NB4 (cell line): ENCODE measurements at places on chromosomes 1 and 21.

- DNase-seq: peak; percentile 71
Observed at GRCh38 chr1:200979574-200980451, 43.7 kb downstream of the KIF21B start.

- peak; percentile 15 for DNase-seq
Observed at GRCh38 chr21:37829447-37829846, 86.8 kb downstream of the KCNJ6 start.

DNA sequence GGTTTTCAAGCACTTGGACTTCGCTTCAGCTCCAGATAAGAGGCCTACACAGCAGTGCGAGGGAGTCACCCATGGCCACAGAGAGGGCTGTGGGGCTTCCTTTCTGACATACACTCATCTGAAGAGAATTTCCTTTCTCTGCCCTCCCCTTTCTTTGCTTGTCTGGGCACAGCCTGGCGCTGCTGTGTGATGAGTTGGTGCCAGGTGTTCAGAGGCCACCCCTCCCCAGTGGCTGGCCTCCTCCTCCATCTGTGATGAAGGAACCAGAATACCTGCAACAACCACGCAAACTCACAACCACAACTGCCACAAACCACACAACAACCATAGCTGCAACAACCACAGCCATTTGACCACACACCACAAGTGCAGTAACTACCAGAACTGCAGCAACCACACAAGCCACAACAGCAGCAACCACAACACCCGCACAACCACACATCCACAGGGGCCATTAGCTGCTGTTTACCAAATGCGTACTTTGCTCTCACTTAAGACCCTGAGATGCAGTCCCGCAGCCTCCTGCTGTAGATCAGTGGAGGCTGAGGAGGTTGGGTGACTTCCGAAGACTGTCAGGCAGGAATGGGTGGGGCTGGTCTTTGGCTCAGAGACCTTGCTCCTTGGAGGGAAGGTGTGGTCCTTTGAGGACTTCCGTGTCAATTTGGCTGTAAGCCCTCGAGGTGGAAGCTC, 71.1 kb downstream of the IER5 start:
- peak; percentile 58 for DNase-seq

DNA sequence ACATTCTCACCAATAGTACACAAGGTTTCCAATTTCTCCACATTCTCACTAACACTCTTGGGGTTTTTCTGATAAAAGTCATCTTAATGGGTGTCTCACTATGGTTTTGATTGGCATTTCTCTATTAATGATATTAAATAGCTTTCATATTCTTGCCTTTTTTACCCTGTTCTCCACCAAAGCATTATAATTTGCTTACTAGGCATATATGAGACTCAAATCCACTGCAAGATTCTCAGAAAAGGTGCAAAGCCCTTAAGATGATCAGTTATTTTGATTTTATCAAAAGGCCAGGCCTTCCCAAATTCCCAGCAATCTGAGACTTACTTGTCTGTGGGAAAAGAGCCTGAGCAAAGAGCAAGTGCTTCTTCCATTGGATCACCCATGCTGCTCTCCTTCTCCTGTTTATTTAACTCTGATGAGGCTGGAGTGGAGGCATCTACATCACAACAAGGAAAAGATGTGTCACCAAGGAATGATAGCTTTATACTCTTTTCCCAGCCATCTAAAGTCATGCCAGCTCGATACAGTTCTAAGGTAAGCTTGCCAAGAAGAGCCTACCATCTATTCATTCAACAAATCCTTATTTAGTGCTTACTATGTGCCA, 24.6 kb downstream of the CLSPN start:
- DNase-seq: no peak

GRCh38 chr1:203476216-203476814, 709 bp downstream of the PRELP start:
- no peak for DNase-seq

DNA sequence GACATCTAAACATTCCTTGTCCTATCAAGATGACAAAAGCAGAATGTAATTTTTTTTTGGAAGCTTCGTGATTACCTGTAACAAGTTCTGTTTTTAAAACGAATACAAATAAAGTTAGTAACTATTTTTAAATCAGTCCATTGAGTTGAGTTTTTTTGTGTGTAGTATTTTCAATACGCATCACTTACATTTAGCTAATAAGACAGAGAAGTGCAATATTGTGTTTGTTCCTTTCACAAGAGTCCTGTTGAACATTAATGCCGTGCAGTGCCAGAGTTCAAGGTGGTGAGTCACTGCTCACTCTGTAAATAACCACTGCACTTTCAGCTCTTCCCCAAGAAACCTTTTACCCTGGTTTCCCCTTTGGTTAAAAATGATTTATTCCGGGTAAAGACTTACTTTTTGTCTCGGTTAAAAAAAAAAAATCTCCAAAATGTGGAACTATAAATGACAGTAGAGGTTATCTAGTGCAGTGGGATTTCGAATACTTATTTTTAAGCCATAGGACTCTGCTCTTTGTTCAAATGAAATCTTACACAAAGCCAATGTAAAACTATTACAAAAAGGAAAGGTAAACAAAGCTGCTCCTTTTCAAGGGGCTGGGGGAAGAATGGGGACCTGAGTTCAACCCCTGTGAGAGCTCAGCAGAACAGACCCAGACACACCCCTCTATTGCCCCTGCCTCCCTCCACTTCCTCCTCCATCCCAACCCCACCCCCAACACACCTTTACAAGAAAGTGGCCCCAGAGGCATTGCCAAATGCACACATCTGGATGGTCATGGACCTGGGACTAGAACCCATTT, 14.8 kb upstream of the NCMAP start:
- DNase-seq: peak; percentile 59

- DNase-seq: no peak
Observed at GRCh38 chr1:184116287-184116686, 64.8 kb downstream of the TSEN15 start.

DNA sequence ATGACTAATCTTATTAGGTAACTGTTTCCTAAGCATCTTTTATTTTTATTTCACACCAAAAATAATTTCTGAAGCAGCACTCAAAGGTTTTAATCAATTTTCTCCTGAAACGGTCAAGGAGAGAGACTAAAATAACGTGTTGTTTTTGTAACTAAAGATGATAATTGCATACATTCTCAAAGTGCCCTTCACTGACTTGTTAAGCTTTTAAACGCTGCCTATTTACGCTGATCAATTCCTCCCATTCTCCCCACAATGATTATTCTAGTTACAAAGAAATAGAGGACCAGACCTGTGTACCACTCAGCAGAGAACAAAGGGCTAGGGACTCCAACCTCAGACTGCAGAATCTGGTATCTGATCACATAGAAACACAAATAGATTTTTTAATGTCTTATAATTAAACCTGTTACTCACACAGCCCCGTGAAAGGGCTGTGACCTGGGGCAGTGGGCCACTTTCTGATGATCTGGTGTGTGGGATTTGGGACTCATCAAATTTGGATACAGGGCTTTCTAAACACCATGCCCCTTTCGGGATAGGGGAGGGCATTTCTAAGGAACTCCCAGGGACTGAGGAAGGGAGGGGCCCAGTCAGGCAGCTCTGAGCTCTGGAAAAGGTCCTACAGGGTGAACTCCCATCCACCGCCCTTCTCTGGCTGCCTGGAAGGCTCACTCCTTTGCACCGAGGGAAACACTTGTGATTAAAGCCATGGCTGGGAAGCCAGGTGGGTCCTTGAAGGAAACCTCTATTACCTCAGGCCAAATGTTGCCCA, 65.2 kb downstream of the BCAR3 start:
- DNase-seq: no peak

DNA sequence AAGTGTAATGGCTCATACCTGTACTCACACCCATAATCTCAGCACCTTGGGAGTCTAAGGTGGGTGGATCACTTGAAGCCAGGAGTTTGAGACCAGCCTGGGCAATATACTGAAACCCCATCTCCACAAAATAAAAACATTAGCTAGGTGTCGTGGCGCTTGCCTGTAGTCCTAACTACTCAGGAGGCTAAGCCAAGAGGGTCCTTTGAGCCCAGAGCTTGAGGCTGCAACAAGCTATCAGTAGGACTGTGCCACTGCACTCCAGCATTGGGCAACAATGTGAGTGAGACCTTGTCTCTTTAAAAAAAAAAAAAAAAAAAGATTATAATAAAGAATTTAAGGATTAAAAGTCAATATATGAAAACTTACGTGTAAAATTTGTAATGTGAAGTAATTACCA, 11.7 kb downstream of the BPNT1 start:
- DNase-seq: peak; percentile 14

- DNase-seq: no peak
Observed at GRCh38 chr1:169031566-169032224, 74.8 kb upstream of the ATP1B1 start.

DNA sequence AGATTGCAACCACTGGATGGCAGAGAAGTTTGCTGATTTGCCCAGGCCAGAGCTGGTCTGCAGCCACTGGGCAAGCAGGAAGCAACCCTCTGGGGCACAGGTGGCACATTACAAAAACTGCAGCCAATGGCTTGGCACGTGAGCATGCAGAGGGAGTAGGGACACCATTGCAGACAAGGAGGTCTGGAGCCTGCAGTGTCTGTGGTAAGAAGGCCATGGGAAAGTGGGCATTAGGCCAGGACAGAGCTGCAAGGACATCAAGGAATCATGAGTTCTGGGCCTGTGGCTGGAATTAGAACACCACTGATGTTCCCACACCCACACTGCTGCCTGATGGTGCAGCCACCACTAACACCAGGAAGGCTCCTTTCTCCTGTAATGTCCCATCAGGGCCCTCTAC, 113.0 kb downstream of the TSEN15 start:
- DNase-seq: no peak

GRCh38 chr1:8477983-8478362, 160.1 kb downstream of the SLC45A1 start:
- no peak for DNase-seq

- no peak for DNase-seq
Observed at GRCh38 chr1:172421974-172422604, 1.6 kb downstream of the C1orf105 start.

GRCh38 chr1:29649189-29650040, 413.1 kb downstream of the PTPRU start:
- DNase-seq: no peak

- no peak for DNase-seq
Observed at GRCh38 chr1:221717485-221717853, 24.4 kb downstream of the DUSP10 start.

- DNase-seq: peak; percentile 63
Observed at GRCh38 chr1:1869469-1869868, 21.4 kb downstream of the GNB1 start.

GRCh38 chr1:59229138-59229537, 67.8 kb upstream of the FGGY start:
- DNase-seq: no peak

DNA sequence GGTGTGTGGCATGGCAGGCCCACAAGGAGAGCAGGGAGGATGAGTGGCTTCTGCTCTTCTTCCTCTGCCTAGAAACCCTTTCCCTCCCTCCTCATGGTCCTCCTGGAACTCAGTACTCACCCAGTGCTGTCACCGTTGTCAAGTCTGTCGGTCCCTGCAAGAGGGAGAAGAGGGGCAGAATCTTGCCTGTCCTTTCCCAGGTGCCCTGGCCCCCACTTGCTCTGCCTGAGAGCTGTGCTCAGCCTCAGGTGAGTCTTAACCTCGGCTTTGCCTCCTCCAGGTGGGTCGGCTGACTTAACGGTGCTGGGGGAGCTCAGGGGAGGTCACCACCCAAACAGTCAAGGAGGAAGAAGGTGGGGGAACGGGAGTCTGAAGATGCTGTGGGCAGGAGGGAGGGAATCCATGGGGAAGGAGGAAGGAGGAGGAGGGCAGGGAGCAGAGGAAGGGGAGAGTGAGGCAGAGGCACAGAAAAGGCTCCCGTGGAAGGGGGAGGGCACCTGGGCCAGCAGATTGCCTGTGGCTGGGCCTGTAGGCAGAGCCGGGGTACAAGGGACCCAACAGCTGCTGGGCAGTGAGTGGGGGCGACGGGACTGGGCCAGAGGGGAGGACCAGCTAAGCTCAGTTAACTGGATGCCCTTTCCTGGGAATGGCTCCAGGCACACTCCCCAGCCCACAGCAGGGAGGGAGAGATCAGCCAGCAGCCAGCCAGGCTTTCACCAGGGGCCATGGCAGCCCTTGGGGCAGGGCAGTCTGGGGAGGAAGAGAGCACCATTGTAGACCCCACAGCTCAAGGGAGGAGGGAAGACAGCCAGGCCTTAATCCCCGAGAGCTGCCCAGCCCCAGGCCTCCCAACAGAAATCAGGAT, 26.3 kb downstream of the CTNNBIP1 start:
- DNase-seq: no peak

DNA sequence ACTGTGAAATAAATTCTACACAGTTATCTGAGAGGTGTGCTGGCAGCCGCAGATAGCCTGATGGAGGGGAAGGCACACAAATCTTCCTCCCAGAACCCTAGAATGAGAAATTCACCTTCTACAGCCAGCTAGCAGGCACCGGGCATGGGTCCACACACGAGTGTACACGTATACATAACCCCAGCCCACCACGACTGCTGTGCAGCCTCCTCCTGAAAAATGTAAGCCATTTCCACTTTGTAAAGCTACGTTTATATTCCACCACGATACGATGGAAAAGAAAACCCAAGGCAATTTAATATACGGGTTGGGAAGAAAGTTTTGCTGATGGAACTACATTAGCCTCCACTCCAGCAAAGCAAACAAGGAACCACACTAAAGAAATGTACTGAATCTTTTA, 1.8 kb downstream of the BTG3 start:
- DNase-seq: peak; percentile 1

DNA sequence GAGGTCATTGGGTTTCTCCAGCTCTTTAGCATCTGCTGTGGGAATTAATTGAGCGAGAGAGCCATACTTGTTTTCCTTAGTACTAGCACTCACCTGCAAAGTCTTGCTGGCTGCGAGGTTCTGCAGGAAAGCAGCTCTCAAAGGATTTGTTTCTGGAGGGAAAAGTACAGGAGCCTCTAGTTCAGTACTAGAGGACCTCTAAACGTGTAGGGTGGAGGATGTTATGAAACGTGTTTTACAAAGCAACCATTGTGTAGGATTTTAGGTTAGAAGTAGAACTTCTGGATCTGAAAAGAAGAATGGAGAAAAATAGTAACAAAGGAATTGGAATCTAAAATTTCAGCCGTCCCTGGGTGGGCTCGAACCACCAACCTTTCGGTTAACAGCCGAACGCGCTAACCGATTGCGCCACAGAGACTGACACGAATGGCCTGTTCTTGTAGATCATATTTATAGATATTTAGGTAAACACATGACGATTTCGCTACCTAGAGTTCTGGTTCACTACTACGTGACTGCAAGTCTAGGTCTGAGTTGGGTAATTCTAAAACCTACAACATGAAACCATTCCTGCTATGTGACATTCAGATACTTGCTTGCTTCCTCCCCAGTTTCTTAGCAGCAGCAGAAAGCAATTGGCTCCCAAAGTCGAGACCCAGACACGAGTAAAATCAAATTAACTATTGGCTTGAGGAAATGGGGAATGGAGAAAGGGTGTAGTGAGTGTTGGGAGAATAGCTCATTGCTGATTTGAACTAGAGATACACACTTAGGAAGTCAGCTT, 60.2 kb upstream of the CFAP126 start:
- DNase-seq: peak; percentile 36
